ENCODE measurements at places on chromosomes 5 and 9.

DNA sequence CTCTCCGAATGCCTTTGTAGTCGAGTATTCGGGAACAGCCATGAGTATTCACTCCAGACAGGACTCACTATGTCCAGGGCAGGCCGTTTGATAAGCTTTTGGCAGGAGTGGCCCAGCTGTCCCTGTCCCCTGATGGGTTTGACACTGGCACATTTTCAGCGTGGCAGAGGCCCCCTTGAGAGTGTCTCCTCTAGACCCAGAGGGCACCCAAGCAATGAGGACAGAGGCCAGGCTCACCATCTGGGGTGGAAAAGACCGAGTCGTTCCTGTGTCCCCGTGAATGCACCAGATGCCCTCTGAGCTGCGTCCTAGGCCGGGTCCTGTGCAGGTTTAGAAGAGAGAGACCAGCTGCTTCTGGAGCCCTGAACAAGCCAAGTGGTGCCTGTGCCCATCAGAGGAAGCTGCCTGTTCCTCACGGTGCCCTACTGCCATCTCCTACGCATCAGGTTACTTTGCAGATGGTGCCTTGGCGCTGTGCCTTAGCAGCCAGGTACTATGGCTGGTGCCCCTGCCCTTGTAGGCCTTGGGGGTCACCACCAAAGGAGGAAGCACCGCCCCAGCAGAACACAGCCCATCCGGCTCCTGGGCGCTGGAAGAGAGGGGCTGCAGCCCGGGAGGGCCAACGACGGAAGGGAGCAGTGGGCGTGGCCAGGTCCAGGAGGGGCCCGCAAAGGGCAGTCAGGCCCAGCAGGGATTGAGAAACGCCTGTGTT is 42.4 kb downstream of the LRSAM1 start:
- DNase-seq: no peak

DNA sequence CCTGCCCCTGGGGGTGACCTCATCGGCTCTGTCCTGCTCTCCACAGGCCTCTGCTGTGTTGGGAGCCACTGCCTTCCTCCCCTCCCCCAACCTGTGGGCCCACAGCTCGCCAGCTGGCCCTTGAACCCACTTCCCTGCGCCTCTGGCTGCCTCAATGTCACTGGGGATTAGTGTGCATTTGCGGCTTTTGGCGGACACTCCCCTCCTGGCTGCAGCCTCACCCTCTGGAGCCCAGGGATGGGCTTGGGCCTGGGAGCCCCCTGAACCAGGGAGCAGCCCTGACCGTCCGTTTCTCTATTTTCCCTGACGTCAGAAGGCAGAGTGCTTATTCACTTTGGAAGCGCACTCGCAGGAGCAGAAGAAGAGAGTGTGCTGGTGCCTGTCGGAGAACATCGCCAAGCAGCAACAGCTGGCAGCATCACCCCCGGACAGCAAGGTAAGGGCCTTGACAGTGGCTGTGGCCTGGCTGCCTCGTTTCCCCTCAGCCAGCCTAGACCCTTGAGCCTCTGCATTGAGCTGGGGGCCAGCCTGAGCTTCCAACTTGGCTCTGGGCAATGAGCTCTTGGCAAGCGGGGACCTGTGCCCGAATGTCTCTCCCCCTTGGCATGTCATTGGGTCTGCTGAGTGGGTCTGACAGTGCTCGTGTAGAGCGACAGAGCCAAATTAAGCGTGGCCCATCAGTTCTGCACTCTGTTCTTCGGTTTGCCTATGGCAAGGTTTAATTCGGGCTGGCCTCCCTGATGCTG is 73.1 kb downstream of the RGS3 start:
- no peak for DNase-seq

GRCh38 chr9:35826071-35826701 is 2.3 kb downstream of the FAM221B start:
- DNase-seq: peak; percentile 76

DNA sequence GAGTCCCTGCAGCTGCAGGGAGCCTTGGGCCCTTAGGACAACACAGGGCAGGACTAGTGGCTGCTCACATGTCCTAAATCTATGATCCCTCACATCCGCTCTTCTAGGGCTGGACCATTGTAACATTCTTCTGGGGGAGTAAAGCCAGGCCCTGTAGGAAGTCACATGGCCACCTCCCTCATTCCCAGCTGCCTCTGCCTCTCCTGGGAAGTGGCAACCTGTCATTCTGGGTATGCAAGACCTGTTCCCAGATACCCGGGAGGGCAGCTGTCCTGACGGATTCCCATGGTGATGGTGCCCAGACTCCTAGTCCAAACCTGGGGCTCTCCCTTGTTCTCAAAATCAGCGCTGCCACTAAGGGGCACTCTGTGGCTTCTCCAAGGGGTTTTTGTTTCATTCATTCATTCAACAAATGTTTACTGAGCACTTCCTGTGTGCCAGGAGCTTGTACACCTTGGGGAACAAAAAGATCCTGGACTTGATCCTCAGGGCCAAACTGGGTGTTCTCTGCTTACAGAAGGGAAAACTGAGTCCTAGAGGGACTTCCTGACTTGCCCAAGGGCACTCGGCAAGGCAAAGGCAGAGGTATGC is 85.6 kb downstream of the PSD2 start:
- no peak for DNase-seq

GRCh38 chr5:152058267-152058666 is 133.6 kb upstream of the GLRA1 start:
- no peak for DNase-seq

GRCh38 chr9:128068386-128069205 is 564 bp downstream of the SLC25A25 start:
- DNase-seq: no peak

DNA sequence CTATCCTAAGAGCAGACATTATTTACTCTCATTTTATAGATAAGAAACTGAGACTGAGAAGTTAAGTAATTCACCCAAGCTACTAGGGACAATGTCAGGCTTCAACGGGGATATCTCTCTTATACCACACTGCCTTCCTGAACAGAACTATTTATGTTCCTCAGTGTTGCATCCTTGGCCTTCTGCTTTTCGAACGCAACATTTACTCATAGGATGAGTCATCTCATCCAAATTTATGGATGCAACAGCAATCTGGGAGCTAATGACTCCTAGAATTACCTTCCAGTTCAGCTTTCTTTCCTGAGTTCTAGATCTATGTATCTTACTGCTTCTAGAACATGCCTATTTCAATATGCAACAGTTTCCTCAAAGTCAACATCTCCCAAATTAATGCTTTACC is 103.6 kb upstream of the PAM start:
- no peak for DNase-seq

DNA sequence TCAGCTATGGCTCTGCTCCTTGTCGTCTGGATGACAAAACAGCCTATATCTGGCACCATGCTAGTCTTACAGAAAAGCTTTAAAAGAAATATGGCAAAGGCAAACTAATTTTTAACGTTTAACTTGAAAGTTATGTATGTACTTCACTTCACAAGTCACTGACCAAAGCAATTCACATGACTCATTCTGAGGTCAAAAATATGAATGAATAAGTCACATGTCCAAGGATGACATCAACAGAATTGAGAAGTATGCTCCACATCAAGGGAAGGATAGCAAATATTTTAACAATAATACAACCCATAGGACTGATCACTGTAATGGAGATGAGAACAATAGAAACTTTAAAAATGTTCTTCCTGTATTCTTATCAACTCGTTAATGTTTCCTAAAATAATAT is 1072.6 kb upstream of the NUDT12 start:
- DNase-seq: no peak

DNA sequence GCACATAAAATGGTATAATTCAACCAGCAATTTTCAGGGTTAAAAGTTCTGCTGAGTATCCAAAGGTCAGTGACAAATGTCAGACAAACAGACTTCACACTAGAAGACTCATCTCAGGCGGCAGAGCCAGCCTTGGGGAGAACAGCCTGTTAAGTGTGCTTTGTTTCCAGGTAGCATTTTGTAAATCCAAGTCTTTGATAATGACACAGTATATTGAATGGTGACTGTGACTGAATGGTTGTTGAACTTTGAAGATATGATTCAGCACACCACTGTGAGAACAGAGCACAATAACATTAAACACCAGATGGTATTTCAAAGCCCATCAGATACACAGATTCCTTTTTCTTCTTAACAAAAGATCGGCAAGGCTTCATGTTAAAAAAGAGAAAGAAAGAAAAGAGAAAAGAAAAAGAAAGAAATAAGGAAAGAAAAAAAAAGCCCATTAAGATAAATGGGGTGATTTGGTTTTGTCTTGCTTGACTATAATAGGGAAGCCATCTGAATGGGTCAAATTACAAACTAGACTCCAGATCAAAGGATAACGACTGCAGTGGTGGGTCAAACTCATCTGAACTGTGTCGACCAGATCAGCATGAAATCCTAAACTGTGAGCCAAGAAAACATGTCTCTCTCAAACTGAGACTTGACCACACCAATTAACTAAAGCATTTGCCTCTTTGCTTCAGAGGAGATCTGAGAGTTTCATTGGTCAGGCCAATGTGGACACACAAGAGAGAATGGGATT is 313.0 kb upstream of the ZNF608 start:
- no peak for DNase-seq

DNA sequence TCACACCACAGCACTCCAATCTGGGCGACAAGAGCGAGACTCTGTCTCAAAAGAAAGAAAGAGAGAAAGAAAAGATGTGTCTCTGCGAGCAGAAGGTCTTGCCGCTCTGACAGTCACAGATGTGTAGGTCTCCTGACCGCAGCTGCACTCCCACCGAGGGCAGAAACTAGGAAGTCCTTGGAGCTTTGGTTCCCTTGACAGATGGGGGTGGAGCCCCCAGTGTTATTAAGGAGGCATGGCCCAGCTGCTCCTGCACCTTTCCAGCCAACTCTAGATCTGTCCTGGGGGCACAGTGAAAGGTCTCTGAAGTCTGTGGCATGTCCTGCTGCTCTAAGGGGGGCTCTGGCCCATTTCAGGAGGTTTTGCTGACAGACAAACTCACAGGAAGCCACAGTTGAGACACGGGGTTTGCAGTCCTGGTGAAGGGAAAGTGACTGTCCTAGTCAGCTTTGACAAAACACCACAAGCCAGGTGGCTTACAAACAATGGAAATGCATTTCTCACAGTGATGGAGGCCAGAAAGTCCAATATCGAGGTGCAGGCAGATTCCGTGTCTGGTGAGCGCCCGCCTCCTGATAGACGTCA is 9.0 kb upstream of the DIPK1B start:
- DNase-seq: no peak

- no peak for DNase-seq
Observed at GRCh38 chr5:6041977-6042550, 336.3 kb downstream of the MED10 start.

GRCh38 chr9:83013867-83014605 is 48.9 kb downstream of the RASEF start:
- no peak for DNase-seq

- no peak for DNase-seq
Observed at GRCh38 chr9:124882231-124882630, 20.3 kb downstream of the ARPC5L start.

DNA sequence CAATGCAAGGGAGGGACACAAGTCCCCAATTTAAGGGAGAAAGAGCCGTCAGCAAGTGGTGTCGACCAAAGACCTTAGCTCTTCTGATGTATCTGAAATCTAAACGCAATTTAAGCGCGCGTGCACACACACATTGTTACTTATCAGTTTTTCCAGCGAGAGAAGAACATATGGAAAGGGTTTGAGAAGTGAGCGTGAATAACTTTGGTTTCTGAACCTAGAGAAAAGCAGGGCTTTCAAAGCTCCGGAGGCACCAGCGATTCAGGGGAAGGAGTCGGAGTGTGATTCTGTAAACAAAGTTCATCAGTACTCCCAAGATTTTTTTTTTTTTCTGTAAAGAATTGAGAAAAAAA is 191.8 kb downstream of the MEF2C start:
- no peak for DNase-seq

- no peak for DNase-seq
Observed at GRCh38 chr9:111909444-111909843, 12.8 kb downstream of the UGCG start.

DNA sequence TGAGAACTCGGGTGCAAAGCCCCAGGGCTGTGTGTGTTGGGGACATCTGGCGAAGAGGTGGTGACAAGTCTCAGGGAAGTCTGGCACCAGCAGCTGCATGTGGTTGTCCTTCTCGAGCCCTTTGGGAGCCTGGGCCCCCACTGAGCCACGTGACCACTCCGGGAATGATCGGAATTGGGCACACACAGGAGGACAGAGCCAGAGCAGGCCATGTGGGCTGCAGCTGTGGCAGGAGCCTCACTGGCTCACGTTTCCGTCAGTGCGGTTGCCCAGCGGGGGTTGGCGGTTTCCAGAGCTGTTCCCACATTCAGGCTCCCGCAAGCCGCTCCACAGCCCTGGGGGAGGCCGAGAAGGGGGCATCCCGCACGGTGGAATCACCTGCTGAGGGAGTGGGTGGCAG is 6.8 kb upstream of the CEL start:
- no peak for DNase-seq

- no peak for DNase-seq
Observed at GRCh38 chr5:160159991-160160792, 40.9 kb upstream of the PWWP2A start.

GRCh38 chr9:117178596-117179375 is 236.1 kb downstream of the ASTN2 start:
- no peak for DNase-seq

- no peak for DNase-seq
Observed at GRCh38 chr5:170293273-170293672, 4.3 kb downstream of the LCP2 start.

- no peak for DNase-seq
Observed at GRCh38 chr9:106892632-106893031, 29.7 kb downstream of the ZNF462 start.

GRCh38 chr5:133480366-133480765 is 132.0 kb downstream of the FSTL4 start:
- no peak for DNase-seq

- DNase-seq: no peak
Observed at GRCh38 chr9:90449213-90449925, 193.3 kb downstream of the DIRAS2 start.

- DNase-seq: peak; percentile 64
Observed at GRCh38 chr9:4793459-4794395, 983 bp downstream of the RCL1 start.

GRCh38 chr5:23012842-23013241 is 159.7 kb upstream of the CDH12 start:
- no peak for DNase-seq

DNA sequence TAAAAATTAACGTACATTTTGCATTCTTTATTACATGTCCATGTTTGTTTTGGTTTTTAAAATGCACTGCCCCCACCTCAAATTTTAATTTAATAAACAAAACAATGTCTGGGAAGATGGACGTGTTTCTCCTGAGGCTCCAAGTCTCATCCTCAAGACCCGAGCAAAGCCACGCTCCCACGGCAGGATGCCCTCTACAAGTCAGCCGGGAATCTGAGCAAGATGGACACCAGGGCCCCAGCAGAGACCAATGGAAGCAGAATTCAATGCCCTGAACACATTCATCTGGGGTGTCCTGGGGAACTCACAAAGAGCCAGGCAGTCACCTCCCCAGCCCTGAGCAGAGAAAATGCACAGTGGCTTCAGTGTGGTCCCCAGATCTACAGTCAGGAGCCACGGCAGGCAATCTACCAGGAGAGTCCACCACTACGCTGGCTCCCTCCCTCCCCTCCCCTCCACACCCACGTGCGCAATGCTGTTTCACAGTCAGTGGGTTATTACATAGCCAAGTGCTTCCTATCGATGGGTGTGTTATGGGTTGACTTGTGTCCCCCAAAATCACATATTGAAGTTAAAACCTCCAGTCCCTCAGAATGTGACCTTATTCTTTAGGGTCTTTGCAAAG is 129.8 kb downstream of the ROR2 start:
- no peak for DNase-seq
